ENCODE measurements at places on chromosomes 7 and 10. TPM values are rescaled to one million over a fixed set of nuclear protein-coding genes. Genes with fewer than 3 reads are reported as not detected.

The CALHM1 gene
- 0.16 TPM for total RNA-seq

The SLC18A3 gene
- total RNA-seq = 3.5 TPM

DNA sequence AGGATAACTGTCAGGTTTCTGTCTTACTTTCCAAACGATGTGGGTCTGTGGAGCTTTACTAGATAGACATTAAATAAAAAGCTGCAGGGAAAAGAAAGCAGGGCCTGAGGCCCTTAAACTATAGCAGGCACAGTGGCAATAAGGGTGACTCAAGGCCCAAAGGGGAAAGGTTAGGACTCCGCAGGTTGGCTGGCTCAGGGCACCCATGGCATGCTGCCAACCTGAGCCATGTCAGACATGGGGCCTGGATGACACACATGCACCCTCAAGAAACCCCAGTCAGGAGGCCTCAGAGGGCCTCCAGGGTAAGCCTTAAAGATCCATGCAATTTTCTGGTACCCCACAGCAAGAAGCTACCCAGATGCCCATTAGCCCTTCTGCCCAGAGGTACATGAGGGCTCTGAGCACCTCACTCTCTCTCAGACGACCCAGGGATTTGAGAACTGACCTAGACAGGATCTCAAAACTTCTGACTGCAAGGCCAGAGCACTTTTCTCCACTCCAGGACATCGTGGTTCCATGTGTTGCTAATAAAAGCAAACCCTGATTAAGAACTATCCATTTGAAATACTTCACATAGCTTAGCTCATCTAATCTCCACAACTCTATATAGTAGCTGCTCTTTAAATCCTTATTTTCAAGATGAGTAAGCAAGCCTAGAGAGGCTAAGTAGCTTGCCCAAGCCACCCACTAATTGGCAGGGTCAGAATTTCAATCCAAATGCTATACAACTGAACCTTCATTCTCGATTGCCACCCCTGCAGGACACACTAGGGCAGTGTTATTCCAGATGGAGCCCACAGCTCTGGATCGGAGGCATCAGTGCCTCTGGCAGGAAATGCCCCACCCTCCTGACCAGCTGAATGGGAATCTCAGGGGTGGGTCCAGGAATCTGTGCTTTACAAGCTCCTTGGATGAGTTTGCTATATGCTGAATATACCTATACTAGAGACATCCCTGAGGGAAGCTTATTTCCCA lies 132.5 kb upstream of the EFCAB10 start:
- ATAC-seq = no peak

GRCh38 chr10:83612050-83612449 lies 527.3 kb upstream of the GHITM start:
- peak; percentile 27 for ATAC-seq

- ATAC-seq = no peak
Measured at GRCh38 chr10:10500937-10501336, 516.7 kb upstream of the CELF2 start.

- ATAC-seq = no peak
Measured at GRCh38 chr10:71241114-71241829, 28.9 kb downstream of the UNC5B start.

All from motor neuron (in vitro differentiated cells).